ENCODE measurements at places on chromosomes 16 and 17.
A peak's percentile ranks its signal among the peaks of the same experiment; 100 is the strongest.

- DNase-seq = no peak
Measured at GRCh38 chr17:32962320-32962711, 29.3 kb upstream of the SPACA3 start.

DNA sequence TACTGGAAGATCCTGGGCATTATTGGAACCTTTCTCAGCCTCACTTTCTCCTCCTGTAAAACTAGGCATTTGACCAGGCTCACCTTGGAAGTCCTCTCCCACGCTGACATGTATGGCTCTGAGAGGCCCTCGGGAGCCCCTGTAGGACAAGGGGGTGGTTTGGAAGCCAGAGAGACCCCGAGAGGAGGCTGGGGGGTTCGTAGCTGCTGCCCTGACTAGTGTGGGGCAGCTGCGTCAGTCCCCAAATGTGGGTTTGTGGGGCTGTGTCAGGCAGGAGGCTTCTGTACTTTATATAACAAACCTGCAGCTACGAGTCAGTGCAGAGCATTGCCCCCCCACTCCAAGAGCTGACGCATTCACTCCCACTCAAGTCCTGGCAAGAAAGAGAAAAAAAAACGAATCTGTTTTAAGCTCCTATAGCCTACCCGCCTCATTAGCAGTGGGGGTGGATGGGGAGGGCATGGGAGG lies 1.8 kb downstream of the CX3CL1 start:
- no peak for DNase-seq

DNA sequence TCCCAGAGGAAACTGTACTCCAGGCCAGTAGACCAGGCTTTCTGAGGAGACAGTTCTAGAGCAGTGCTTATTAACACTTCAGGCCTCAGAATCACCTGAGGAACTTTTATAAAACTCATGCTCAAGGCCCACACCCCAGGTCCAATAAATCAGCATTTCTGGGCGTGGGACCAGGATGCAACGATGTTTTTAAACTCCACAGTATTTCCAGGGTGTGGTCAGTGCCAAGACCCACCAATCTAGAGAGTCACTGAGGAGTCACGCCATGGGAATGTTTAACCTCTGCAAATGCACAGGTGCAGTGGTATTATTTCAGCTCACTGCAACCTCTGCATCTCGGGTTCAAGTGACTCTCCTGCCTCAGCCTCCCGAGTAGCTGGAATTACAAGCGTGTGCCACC lies 3.9 kb upstream of the TRPV1 start:
- DNase-seq = no peak

- peak; percentile 16 for DNase-seq
Measured at GRCh38 chr16:68711421-68712139, 25.5 kb upstream of the CDH1 start.

DNA sequence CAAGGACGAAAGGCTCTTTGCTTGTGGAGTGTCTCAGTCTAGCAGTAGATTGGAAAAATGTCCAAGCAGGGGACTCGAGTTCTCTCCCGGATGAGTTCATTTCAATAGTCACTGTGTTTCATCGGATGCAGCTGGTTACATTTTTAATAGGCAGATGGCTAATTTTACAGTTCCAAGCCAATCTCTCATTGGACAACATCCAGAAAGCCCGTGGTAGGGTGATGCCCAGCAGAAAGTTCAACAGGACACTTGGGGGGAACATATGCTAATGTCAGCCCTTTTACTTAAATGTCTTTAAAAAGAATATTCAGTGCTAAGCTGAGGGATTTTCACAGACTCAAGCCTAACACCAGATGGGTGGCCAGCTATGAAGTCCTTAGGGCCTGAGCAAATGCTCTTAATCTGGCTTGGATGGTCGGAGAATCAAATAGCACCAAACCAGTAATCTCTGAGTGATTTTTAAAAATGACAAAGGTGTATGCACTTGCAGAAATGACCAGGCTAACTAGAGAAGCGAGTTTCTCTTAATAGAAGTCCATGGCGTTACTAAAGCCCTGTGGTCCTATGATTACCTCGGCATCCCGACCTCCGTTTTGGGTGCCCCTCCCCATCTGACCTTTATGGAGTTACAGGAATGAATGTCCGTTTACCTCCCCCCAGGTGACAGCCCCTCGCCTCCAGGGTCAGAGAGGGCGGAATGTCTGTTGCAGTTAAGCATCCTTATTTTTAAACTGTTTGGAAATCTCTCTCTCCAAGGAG lies 289.2 kb upstream of the SALL1 start:
- no peak for DNase-seq

- DNase-seq = no peak
Measured at GRCh38 chr16:3175157-3176093, 12.6 kb upstream of the OR1F1 start.

GRCh38 chr16:4339909-4340308 lies 11.2 kb downstream of the PAM16 start:
- no peak for DNase-seq

DNA sequence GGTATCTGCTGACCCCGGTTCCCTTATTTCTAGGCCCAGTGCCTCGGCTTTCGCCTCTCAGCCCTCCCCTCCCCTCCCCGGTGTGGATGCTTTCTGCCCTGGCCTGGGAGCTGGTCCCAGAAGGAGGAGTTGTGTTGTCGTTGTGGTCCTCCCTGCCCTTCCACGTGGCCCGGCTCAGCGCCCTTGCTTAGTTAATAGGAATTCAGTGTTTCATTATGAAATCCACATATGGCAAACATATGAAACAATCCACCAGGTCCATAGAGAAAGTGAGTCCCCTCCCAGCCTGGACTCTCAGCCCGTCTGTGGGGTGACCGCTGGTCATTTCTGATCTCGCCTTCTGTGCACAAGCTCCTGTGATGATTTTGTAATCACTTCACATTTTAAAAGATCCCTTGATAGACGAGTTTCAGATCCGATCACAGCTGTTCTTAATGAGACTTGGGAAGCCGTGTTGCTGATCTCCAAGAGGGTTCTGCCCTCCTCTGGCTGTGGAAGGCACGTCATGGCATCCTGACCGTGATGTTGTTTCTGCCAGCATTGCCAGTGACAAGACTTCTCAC lies 112.1 kb downstream of the BANP start:
- no peak for DNase-seq

DNA sequence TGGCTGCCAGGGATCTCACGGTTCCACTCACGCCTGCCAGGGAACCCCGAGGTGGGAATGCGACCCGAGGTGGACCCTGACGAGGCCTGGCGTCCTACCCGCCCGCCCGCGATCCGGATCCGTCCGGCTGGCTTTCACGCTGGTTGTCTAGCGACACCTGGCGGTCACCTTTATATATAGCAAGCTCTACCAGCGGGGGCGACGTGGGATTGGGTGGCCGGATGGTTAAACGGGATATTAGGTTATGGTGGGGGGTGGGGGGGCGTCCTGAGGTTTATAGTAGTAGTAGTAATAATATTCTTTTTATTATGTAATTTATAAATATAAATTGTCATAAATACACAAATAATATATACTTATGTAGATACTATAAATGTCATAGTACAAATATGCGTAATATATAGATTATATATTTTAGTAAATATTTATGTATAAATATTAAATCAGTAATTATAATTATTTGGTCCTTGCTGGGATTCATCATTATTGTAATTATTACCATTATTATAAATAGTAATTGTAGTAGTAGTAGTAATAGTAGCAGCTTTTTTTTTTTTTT lies 136.9 kb downstream of the KCNJ12 start:
- peak; percentile 44 for DNase-seq

- DNase-seq = no peak
Measured at GRCh38 chr17:2899906-2900305, 103.7 kb downstream of the RAP1GAP2 start.

DNA sequence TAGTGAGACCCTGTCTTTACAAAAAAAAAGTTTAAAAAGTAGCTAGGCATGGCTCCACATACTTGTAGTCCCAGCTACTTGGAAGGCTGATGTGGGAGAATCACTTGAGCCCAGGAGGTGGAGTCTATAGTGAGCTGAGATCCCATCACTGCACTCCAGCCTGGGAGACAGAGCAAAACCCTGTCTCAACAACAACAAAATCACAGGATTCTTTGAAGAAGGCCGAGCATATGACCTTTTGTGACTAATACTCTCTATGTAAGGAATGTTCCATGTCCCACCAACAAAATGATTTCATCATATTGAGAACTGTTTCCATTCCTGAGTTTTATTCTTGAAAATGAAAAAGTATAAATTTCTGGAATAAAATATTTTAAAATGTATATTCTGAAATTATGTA lies 58.9 kb upstream of the EFCAB3 start:
- DNase-seq = no peak

GRCh38 chr16:70604407-70605282 lies 41.7 kb upstream of the IL34 start:
- DNase-seq = no peak

DNA sequence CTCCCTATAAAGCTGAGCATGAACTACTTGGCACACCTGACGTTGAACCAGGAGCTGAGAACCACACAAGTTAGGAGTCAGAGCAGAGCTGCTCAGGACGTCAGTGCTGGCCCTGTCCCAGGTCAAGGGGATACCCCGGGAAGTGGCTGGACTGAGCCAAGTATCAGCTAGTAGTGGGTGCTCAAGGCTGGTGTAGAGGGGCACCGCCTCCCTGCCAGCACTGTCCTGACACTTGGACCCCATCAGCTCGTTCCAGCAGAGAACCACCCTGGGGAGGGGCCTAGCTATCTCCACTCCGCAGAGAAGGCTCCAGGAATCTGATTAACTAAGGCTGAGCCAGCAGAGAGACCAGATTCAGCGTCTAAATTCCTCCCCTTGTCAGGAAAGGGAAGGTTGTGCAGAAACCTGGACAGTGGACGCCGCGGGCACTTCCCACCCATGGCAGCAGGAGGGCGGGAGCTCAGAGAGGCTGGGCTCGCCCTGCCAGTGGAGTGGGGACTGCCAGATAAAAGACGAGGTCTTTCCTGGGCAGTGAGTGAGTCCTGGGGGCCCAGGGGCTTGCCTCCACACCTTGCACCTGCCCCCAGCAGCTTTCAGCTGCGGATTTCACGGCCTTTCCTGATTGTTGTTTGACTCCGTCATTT lies 21.0 kb downstream of the C16orf90 start:
- DNase-seq = no peak

DNA sequence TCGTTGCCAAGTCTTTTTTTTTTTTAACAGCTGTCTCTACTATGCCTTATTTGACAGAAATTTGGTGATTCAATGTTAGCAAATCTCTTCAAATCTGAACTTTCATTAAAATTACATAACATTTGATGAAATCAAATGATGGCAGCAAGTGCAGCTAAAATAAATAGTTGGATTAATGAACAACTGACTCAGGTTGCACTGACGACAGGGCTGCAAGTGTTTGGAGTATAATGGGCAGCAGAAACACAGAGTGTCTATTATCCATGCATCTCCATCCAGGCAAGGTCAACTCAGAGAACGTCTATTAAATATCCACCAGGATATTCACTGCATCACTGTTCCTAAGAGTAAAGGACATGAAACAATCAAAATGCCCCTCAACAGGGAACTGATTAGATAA lies 109.8 kb downstream of the SLC39A11 start:
- DNase-seq = no peak

GRCh38 chr17:50213026-50214022 lies 11.9 kb upstream of the COL1A1 start:
- no peak for DNase-seq

DNA sequence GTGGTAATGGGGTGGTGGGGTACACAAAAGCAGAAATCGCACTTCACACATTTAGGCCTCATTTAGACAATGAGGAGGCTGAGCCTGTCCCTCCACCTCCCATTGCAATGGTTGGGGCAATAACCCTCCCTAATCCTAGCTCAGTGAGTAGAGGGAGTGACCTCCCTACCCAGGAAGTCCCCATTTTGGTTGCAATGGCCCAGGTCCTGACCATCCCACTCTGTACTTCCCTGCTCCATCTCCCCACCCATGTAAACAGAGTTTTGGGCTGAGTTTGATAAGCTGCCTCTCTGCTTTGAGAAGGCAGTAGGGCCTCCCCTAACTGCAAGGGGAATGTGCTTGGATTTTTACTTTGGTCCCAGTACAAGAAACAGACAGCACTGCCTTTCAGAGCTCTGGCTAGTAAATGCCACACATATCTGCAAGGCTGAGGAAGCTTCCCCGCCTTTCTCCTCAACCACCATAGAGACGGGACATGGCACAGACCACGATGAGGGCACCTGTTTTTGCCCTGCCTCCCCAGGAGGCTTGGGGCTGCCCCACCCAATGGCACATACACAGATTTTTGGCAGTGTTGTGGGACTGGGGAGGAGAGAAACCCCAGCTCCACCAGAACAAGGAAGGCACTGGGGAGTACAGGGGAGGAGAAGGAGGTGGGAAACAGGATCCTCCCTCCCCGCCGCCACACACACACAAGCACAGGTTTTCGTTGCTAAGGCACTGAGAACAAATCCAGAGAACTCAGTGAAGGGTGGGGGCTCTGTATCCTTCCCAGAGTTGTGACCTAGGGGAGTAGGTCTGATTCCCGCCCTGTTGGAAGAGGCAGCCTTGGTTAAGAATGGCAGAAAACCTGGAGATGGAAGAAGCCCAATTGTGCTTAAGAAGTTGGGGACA lies 7.3 kb downstream of the VAT1 start:
- no peak for DNase-seq

DNA sequence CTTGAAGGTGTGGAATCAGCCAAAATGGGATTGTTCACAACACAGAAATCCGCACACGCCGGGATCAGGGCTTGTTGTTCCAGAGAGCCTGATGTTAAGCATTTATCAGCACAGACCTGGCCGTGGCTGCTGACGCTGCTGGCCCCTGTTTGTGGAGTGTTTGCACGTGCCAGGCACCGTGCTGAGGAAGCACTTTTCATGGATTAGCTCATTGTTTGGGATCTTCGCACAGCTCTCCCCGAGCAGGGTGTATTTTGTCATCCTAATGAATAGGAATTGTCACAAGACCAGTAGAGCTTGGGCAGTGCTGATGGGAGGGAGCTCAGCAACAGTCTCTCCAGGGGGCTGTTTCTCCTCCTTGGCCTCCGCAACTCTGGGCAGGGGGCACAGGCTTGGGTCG lies 160.4 kb upstream of the PLCG2 start:
- no peak for DNase-seq

DNA sequence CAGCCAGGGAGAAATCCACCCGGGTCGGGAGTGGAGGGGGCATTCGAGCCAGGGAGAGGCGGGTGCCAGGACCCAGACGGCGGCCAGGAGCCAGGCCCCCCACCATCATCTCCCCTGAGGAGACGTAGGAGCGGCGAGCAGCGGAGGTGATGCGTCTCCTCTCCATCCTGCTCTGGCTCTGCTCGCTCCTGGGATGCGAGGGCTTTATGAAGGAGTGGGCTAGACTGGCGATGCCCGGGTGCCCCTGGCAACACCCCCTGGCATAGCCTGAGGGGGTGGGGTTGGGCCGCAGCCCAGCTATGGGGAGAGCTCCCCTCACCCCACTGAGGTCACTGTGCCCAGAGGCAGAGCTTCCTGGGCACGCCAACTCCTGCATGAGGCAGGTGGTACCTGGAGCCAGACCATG lies at the start of gene GFAP:
Gene GFAP, minus strand, starts transcription at position 180 of the 406 bp plus-strand sequence. Its CDS starts 14 bp downstream, at position 166.
- DNase-seq = no peak

GRCh38 chr16:88618956-88619667 lies 19.3 kb upstream of the IL17C start:
- no peak for DNase-seq
